Glutamatergic neuron (in vitro differentiated cells): ENCODE measurements at places on chromosomes 11 and 22.

DNA sequence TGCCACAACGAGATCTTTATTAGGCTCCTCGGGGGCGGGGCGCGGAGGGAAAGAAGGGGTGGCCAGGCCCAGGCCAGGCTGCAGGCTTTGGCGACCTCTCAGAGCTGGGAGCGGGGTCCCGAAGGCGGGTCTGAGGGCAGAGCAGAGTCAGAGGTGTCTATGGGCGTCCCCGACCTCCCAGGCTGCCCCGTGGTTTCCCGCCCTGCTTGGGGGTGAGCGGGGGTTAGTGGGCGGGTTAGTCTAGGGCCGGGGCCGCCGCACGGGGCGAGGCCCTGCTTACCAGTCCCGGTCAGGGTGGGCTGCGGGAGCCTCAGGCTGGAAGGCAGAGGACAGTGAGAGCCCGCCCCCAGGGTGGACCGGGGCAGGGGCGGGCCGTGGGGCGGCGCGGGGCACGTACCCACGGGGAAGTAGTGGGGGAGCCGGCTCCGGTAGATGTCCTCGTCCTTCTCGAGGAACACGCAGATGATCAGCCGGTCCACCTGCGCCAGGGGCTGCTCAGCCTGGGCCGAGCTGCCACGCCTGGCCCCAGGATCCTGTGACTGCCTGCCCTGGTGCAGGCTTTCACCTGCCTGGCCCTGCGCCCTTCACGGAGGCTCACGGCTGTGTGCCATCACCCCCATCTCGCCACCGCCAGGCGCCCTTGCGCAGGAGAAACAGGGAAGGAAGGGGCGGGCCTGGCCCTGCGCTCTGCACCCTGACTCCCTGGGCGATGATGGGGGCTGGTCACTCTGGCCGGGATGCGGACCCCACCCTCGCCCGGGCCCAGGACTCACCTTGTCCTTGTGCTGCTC is 12.5 kb downstream of the OTUB1 start:
- peak; percentile 55 for DNase-seq

GRCh38 chr11:71284525-71285092 is 32.2 kb upstream of the SHANK2 start:
- no peak for DNase-seq

GRCh38 chr11:79419120-79419519 is 21.7 kb downstream of the TENM4 start:
- DNase-seq = no peak

GRCh38 chr22:38050720-38051119 is 6.5 kb upstream of the PICK1 start:
- DNase-seq = no peak

- no peak for DNase-seq
These were observed 39.9 kb downstream of the IGSF9B start for GRCh38 chr11:133916784-133917440.
